K562 (cell line): ENCODE measurements at places on chromosomes 5 and 9.

DNA sequence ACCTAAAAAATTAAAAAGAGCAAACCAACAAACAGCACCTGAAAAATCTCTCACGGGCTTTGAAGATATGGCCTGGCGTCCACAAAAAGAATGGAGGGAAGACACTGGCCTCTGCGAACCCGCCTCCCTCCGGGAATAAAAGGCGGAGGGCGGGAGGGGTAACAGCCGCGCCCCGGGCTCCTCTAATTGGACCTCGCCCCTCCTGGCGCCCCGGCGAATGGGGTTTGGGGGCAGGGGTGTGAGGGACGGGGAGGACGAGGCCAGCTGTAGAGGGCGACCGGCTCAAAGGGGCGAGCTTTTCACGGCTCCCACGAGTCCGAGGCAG, 753 bp downstream of the FANCC start:
- peak; percentile 82 for DNase-seq

DNA sequence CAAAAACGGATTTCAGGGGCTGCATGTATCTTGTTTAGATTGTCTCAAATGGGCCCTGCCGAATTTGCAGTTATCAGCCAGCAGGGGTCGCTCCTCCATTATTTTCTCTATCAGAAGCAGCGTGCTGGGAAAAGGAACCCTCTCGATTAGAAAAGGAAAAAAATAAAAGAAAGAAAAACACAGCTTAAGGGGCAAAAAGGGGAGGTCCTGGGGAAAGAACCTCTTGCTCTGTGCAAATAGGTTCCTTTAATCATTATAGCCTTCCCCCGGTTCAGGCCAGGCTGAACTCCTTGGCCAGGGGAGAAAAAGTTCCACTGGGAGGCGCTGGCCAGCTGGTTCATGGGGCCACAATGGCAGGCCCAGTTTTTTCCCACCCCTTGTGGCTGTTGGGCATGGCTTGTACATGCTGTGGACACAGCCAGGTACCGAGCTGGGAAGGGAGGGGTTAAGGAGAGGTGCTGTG, 25.0 kb upstream of the CAPSL start:
- DNase-seq, result peak; percentile 58

DNA sequence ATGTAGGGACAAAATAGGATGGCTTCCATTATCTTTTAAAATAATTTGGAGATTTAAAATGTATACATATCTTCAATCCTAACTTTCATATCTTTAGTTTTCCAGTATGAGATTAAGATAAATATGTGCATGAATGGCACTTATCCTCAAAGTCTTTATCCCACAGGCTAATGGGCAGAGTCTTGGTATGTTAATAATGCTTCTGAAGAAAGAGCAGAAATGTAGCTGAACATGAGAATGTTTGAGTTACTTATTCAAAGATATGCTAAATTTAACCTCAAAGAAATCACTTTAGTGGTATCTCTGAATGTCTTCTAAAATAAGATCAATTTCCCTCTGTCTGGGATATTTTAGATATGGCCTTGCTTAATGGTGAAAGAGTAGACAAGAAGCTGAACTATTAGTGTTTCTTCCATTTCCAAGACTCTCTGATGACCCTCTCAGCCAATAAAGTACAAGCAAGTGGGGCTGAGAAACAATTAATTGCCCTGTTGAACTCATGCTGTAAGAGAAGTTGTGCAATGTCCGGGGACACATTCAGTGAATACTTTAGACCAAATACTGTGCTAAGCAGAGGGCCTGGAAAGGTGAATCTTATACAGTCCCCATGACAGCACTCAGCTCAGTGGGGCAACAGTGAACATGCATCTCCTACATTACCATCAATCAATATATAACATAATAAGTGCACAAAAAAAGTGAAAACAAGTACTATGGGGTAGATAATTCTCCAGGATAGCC, 50.0 kb upstream of the ADAMTSL1 start:
- no peak for DNase-seq

GRCh38 chr5:749101-749670, 35.3 kb downstream of the ZDHHC11B start:
- DNase-seq, result no peak
